Osteocyte (in vitro differentiated cells): ENCODE measurements at places on chromosomes 11 and 22. TPM values are rescaled to one million over a fixed set of nuclear protein-coding genes. Genes with fewer than 3 reads are reported as not detected.

GRCh38 chr11:47284151-47284550 is 14.2 kb downstream of the MADD start:
- no peak overlapping the region for H3K27ac ChIP-seq
- no peaks in the 10 kb centered on the region for H3K27me3 ChIP-seq
- no peak for DNase-seq
- H3K4me3 ChIP-seq, result no peak overlapping the region
- peaks cover 56% of the 10 kb centered on the region for H3K36me3 ChIP-seq

DNA sequence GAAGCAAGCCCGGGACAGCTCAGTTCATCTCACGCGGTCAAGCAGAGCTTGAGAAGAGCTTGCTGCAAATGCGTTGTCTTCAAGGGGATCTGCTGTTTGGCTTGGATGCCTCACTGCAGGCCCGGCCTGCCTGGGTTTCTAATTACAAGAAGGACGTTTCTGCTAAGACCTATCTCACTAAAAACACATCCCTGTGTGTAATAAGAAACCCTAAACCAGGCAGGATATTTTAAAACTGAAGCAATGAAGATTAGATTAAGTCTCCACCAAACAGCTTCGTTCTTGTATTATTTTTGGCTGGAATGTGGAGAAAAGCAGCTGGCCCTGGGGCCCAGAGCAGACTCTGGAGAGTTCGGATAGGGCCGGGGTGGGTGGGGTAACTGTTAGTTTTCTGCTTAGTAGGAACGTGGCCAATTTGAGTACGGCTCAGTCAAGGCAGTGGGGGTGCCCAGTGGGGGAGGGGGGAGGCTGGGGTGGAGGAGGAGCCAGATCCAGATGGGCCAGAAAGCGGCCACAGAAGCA is 6.0 kb downstream of the PKNOX2 start:
- peak overlapping the region; percentile 93 for H3K27ac ChIP-seq
- peaks cover 22% of the 10 kb centered on the region for H3K36me3 ChIP-seq

DNA sequence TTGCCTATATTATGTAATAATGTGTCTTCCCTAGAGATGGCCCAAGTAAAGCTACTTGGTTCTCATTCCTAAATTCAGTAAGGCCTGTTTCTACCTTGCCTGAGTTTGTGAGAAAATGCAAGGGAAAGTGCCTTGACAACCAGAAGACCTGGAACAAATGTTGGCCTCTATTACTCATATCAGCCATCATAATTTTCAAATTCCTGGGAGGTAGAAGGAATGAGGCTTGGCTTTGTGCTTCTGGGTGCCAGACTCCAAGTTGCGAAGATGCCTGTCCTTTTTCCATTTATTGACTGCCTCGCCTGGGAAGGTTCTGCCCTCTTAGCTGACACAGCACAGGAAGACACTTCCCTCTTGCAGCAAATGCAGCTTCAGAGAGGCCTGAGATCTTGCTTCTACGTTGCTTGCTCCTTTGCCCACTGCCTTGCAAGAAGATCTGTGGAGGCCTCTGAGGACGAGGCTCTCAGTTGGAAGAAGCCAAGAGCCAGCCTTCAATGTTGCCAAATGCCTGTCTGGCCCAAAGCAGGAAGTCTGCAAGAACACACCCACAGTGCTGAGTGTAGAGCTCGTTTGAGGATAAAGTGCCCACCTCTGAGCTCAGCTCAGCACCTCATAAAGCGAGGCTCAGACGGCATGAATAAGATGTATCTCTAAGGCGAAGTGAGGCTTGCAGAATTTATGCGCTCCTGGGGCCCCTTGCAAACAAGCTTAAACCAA is 120.1 kb downstream of the GALNT18 start:
- H3K27me3 ChIP-seq, result no peaks in the 10 kb centered on the region
- no peak overlapping the region for H3K4me3 ChIP-seq
- no peak for DNase-seq

KRTAP5-10 gene
- 0.30 and 0.31 TPM in 2 replicates for total RNA-seq

DNA sequence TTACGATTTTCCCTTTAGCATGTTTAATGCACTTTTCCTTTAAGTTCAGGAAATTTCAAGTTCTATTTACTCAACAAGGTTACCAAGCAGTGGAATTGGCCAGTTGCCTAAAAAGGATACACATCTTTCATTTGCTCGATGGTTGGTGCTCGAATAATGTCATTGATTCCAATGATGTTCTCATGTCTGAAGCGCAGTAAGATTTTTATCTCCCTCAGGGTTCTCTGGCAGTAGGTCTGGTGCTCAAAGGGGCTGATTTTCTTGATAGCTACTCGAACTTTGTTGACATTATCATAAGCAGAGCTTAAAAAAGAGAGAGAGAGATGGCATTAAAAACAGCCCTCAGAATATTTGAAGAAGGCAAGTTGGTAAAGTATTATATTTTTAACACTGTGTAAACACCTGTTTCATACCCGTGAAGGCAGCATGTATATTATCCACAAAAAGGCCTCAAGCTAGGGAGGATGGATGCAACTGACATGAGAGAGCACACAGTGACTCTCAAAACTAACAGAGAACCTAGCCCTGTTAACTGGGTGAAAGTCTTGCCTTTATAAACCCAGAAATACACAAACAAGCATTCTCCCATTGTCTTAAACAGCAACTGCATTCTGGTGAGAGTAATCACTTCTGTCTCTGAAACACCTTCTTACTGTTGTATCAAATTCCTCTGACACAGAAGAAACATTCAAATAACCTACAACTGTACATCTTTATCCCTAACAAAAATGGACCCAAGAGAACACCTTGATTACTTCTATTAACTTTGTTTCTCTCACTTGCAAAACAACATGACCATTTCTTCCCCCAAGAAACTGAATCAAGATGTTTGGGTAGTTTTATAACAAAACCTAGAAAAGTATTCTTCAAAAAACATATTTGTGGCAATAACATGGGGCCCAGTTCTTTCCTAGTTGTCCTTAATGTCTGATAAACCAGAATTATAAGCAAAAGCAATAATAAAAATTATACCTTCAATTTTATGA is 59.6 kb downstream of the MAPK1 start:
- peak overlapping the region; percentile 56 for H3K27ac ChIP-seq
- no peak for DNase-seq
- H3K36me3 ChIP-seq, result peaks cover 35% of the 10 kb centered on the region
- no peak overlapping the region for H3K4me3 ChIP-seq
- H3K4me1 ChIP-seq, result peaks cover 11% of the 10 kb centered on the region

- H3K27me3 ChIP-seq, result no peaks in the 10 kb centered on the region
- peaks cover 19% of the 10 kb centered on the region for H3K36me3 ChIP-seq
- H3K4me1 ChIP-seq, result peaks cover 32% of the 10 kb centered on the region
- no peak overlapping the region for H3K4me3 ChIP-seq
- DNase-seq, result no peak
- H3K27ac ChIP-seq, result peak overlapping the region; percentile 100
Observed at GRCh38 chr11:119099711-119100110, 1.9 kb downstream of the DPAGT1 start.

DNA sequence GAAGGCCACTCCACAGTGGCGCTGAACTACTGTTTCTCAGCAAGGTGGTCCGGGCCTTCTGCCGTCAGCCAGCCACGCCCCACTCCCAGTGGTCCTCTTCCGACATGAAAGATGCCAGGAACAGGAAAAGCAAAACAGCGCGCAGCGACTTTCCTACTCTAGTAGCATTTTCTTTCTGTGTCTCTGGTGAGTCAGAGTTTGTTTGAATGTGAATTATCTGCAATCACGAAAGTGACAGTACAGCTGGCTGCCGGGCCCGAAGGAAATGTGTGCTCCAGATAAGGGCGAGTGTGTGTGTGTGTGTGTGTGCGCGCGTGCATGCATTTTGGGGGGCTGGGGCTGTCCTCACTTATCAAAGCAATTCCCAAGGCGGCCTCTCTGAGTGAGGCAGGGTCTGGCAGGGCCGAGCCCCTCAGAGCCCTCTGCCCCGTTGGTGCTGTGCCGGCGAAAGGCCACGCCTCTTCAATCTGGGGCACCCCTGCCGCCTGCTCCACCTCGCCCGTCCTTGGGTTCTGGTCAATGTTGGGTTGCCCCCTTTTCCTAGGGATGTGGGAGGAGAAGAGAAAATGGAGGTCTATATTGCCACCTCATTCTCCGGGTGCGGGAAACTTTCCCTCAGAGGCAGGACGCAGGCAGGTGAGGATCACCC is 288.5 kb downstream of the KIRREL3 start:
- DNase-seq, result no peak
- no peak overlapping the region for H3K4me3 ChIP-seq
- peaks cover 3% of the 10 kb centered on the region for H3K4me1 ChIP-seq
- H3K27ac ChIP-seq, result no peak overlapping the region
- H3K27me3 ChIP-seq, result no peaks in the 10 kb centered on the region

SLC22A9 gene
- total RNA-seq, result not detected in 2 replicates
